Activated T-helper 9 cell treated with anti-CD3 and anti-CD28 coated beads, Interleukin-2, amount 50 U/mL, for 16 hours (primary cell): ENCODE measurements at places on chromosomes 5 and 9.

- DNase-seq, result no peak
These were observed 28.5 kb downstream of the KCNV2 start for GRCh38 chr9:2745560-2746380.

GRCh38 chr5:112342389-112342788 lies 76.7 kb downstream of the EPB41L4A start:
- DNase-seq, result no peak

DNA sequence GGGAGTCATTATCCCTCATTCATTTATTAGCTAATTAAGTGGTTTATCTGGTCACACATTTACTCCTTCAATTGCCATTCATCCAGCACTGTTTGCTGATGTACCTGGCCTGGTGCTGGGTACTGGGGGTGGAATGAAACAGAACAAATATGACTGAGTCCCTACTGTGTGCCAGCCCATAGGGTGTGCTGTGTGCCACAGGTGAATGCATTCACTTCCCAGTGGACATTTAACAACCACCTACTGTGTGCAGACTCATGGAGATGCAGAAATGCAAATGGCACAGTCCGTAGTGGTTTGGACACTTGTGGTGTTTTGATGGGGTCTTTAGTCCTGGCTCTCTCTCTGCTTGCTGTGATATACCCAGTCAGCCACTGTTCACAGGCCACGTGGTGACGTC lies 10.5 kb downstream of the NEK6 start:
- no peak for DNase-seq

- DNase-seq, result no peak
These were observed 28.5 kb downstream of the GSN start for GRCh38 chr9:121296213-121297127.

DNA sequence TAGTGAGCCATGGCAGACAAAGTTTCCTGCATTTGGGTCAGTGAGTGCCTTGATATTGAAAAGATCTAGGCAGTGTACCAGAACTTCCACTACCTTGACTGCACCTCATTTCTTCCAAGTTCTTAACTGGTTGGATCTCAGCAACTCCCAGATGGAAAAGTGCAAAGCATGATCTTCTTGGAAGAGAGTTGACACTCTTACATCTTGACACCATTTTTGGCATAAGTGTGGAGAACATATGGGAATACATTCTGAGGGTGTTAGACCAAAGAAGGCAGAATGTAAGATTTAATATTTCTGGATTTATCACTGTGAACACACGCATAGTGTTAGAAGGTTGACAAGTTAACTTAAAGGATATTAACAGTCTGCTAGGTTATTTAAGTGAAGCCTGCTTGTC lies 555.1 kb upstream of the CTNND2 start:
- no peak for DNase-seq

GRCh38 chr5:120872297-120872696 lies 408.2 kb downstream of the PRR16 start:
- DNase-seq, result no peak

DNA sequence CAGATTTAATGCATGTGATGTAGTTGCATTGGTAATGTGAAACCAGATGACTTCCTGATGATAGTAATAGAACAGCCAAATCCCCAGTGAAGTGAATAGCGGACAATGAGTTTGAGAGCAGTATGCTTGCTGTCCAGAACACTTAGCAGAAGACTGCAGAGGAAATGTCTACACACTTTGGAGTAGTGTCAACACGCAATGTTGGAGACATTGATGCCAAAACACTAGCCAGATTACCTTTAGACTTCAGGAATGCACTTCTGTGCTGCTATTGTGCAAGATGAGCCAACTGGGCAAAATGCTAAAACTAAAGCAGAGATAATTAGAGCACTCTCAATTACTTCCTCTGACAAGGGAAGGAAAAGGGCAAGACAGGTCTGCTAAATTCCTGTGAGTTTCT lies 176.7 kb downstream of the PRDM9 start:
- no peak for DNase-seq

GRCh38 chr9:136629001-136629878 lies 33.5 kb upstream of the EGFL7 start:
- DNase-seq, result no peak

DNA sequence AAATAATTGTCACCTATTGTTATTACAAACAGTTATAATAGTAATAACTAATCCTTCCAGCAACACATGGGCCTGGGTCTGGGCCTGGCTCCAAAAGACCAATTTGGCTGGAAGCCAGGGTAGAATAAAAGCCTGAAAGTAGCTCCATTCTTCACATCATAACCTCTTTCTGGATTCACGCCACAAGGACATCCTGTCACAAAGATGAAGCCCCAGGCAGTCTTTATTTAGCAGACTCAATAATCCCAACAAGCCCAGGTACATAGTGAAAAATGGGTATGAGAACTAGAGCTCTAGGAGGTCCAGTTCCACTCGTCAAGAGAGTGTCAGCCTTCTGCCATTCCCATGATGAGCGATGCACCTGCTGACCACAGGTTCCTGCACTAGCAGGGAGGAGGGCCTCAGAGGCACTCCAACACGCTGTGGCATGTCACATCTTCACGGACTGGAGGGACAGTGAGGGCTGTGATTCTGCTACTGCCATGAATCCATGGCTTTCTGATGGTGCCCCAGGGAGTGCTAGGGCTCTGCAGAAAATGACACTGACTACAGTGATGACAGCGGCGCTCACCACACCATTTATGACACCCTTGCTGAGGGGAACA lies 124.9 kb downstream of the SPOCK1 start:
- no peak for DNase-seq

DNA sequence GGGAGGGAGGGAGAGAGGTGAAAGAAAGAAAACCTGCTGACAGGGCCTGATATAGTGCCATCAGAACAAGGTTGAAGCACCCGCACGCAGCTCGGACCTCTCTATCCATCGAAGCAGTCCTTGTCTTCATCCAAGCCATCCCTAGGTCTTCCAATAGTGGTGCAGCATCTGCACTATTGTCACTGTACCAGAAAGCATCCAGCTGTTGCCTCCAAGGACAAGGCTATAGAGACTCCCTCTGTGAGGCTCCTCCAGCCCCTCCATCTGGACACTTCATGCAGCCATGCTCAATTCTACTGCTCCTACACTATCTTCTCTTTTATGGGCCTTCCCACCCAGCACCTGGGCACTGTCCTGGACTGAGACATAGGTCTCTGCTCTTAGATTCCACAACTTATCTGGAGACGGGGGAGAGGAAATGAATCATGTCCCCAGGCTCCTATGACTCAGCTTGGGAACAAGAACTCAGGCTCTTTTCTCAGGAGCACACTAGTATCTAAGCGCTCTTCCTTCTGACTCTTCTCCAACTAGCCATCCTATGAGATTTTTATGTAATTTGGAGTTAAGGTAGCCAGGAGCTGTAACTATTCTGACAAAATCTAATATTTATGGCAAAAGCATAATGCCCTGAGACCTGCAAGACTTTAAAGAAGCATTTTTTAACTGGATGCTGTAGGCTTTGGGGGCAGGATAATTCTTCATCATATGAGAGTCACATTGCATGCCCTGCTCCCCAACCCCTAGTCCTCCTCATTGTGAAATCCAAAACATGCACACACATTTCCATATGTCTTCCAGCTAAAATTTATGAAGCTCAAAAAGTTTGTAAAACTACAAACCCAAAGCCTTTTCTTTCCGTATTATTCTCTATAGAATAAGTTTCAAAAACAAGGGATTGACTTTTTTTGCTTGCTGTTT lies 446.8 kb downstream of the CCDC171 start:
- no peak for DNase-seq

DNA sequence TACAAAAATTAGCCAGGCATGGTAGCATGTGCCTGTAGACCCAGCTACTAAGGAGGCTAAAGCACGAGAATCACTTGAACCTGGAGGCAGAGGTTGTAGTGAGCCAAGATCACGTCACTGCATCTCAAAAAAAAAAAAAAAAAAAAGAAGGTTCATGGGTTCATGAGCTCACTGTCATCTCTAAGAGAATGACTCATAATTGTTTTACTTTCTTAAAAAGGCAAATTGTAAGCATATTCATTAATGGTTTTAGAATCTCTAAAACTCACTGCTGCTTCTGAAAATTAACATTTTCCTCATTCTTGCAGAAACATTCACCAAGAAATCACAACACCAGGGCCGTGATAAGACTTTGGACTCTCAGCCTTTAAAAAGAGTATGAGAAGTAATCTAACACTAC lies 103.6 kb downstream of the GNA14 start:
- no peak for DNase-seq

- no peak for DNase-seq
These were observed 609.8 kb upstream of the GRAMD2B start for GRCh38 chr5:125813221-125813974.

DNA sequence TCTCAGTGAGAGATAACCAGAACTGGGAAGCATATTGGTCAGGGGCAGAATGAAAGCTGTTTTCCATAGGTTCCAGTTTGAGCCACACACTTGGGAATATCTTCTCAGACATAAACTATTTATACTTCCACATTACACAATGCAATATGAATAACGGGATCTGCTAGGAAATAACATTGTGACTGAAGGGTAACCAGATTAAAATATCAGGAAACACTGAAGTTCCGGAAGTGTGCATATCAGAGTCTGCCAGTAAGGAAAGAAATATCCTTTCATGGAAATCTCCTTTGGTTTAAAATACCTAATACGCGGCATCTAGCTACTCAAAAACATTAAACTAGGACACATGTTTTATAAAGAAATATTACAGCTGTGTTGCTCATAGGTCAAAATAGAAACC lies 56.3 kb downstream of the ST8SIA4 start:
- no peak for DNase-seq

DNA sequence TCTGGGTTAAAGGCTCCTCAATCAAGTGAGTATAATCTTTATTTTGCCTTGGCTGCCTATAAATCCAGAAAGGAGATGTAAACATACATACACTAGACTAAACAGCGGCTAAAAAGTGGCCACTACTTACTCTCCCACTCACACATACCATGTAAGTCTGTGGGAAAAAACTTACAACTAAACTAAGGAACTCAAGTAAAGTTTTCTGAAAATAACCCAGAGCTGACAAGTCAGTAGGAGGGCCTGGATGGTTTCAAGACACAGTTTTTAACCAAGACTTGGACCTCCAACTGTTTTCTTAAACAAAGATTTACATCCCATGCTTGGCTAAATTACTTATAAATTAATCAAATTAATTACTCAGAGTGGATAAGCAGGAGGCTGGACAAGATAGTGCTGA lies 64.5 kb downstream of the CEP120 start:
- DNase-seq, result no peak

GRCh38 chr5:151684690-151685361 lies 1.9 kb downstream of the SPARC start:
- no peak for DNase-seq

- no peak for DNase-seq
These were observed 21.5 kb upstream of the TGFBI start for GRCh38 chr5:136007271-136007670.

DNA sequence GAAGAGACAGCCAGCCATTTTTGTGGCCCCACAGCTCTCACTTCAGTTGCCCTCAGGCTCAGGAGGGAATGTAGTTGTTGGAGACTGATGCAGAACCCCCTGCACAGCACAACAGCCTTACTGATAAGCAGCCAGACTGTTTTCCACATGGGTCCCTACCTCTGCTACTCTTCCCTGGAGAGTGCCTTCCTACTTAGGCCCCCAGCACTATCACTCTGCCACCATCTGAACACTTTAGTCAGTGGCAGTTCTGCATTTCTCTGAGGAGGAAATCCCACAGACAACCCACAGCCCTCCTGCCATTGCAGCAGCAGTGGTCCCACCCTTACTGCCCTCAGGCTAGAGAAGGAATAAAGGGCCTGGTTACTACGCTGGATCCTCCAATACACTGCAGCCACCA lies 61.8 kb upstream of the PTPRD start:
- no peak for DNase-seq
